D721Med (cell line): ENCODE measurements at places on chromosomes 7 and 10.

DNA sequence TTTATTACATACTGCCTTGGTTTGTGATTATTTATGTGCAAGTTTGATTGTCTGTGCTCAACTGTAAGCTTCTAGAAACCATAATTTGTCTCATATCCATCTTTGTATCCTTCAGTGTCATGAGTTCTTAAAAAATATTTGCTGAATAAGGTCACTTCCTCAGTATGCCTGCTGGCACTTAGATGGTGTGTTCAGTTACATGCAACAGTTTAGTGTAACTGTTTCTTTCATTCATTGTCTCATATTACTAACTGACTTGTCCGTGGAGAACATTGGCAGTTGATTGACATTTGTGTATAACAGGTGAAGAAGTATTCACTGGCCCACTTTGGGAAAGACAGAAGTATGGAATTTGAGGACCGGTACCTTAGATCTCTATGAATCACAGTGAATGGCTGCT, 236.9 kb downstream of the PRKG1 start:
- no peak for DNase-seq

DNA sequence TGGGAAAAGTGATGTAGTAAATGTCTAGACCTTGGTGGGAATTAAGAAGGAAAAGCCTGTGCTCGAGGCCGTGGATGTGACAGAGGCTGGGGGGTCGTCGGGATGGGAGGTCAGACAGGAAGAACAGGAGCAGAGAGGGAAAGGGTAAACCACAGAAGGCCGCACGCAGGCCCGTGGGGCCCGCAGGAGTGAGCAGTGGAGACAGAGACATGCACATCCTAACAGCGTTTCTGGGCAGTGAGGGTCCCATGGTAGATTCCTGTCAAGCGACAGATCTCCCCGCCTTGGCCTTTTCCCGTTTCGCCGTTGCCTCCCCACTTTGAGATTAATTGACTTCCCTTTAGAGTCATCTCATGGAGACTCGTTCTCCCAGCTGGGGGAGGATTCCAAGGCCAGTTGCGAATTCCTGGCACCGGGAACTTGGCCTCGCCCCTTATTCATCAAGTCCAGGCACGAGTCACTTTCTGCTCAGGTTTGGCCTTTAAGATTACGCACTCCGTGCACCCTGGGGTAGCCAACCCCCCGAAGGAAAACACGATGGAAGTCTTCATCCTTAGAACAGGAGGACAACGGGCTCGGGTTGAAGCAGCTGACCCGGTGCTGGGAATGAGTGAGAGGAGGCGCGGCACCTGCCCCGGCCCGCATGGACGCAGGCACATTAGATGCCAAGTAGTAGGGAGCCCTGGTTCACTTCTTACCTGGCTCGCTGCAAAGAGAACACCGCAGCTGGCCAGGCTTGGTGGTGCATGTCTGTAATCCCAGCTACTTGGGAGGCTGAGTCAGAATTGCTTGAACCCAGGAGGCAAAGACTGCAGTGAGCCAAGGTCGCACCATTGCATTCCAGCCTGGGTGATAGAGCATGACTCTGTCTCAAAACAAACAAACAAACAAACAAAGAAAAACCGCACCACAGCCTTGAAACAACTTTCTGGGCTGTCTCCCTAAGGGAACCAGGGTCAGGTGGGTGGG, 315.2 kb upstream of the SHH start:
- no peak for DNase-seq

- DNase-seq, result no peak
Measured at GRCh38 chr10:71887743-71888142, 36.7 kb upstream of the PSAP start.

- no peak for DNase-seq
Measured at GRCh38 chr7:25906003-25906402, 246.0 kb upstream of the NFE2L3 start.

- no peak for DNase-seq
Measured at GRCh38 chr10:72796042-72796441, 97.5 kb upstream of the OIT3 start.

DNA sequence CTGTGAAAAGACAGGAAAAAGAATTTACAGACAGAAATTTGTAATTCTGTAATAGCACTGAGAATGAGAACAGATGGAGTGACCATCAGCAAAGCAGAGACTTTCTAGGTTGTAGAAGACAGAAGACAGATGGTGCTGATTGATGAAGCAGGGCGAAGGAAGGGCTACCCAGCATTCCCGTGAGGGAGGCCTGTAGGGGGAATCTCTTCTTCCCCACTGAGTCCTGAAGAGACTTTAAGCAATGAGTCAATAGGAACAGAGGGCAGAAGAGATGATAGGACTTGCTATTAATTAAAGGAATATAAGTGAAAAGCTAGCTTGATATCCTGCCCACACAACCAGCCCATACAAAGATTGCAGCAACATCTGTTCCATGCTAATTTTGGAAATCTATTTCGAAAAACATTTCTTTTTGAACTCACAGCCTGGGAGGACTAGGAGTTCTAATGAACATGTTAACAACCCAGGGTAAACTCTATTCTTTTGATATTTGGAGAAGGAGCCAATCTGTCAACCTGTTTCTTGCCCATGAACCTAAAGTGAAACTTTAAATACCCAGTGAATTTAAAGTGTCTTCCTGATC, 44.1 kb downstream of the RALA start:
- DNase-seq, result no peak

- no peak for DNase-seq
Measured at GRCh38 chr10:44949915-44950314, 9.7 kb upstream of the RASSF4 start.

GRCh38 chr7:9242636-9243035, 809.2 kb downstream of the NXPH1 start:
- no peak for DNase-seq

- no peak for DNase-seq
Measured at GRCh38 chr10:47309408-47310089, 9.6 kb downstream of the GDF10 start.

GRCh38 chr10:27541796-27542729, 38.0 kb downstream of the RAB18 start:
- DNase-seq, result no peak

GRCh38 chr10:124667425-124668345, 76.5 kb downstream of the FAM53B start:
- DNase-seq, result no peak

GRCh38 chr7:12805957-12806356, 118.5 kb downstream of the ARL4A start:
- no peak for DNase-seq

DNA sequence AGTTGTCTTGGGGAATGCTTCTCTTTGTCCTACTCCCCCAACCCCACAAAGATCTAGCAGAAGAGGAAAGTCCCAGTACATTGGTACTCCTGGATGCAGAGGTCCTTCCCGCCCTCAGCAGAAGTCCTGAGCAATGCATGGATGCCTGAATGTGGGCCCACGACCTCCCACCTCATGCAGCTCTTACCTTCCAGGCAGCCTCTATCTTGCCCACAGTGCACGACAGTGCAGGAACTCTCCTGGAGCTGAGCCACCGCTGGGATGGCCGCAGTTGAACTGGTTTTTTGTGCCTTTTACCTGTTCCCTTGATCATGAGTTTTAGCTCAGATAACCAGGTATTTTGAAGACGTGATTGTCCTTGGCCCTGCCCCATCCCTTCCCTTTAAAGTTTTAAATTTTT, 37.9 kb downstream of the LRRC4 start:
- no peak for DNase-seq

DNA sequence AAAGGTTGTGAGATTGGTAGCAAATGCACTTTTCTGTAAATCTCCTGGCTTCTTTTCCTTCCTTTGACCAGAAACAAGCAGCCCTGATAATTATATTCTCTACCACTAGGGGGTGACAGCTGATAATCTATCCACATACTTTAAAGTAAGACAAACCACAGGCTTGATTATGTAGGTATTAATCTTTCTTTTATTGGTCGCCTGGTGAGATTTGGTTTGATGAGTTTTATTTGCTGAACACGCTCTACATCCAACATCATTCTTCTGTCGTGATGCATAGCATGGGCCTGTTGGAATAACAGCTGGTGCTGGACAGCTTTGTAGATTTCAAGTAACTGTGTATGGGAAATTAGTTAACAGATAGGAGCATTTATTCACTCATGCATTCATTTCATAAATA, 63.5 kb downstream of the ZNF365 start:
- no peak for DNase-seq

DNA sequence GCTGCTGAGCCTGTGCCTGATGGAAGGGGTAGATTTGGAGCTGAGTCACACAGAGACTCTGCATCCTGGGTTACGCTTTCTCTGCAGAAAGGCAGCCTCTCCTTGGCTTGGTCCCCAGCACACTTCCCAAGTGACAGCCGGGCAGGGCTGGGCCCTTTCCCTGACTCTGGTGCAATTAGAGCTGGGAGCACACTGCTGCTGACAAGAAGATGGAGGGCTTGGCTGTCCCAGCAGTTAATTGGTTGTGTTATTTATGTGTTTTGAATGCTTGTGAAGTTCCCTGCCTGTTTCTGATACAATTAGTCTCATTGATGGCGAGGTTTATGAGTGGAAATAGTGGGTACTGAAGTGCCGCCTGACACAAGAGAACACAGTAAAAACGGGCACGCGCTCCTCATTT, 123.6 kb downstream of the TCERG1L start:
- DNase-seq, result no peak

DNA sequence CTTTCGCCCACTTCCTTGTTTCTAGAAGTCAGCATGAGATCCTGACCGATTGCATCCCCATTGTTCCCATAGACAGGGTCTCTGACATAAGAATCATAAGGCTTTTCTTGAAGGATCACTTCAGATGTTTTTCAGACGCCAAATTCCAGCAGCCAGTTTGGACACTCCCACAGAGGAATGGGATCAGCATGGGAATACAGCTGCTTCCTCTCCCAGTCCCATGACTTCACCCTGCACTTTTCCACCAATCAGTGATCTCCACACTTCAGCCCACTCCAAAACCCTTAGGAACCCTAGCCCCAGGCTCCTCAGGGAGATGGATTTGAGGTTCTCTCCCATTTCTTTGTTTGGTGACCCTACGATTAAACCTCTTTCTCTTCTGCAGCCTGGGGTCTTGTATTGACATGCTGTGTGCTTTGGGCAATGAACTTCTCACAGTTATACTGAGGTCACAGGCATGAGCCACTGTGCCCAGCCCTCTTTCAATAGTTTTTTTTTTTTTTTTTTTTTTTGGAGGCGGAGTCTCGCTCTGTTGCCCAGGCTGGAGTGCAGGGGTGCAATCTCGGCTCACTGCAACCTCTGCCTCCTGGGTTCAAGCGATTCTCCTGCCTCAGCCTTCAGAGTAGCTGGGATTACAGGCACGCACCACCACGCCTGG, 52.8 kb upstream of the CHST3 start:
- DNase-seq, result no peak

- no peak for DNase-seq
Measured at GRCh38 chr7:144454256-144455039, 51.0 kb upstream of the NOBOX start.

- DNase-seq, result no peak
Measured at GRCh38 chr10:34773636-34774630, 41.2 kb downstream of the PARD3 start.

GRCh38 chr7:14639801-14640200, 262.8 kb downstream of the DGKB start:
- DNase-seq, result no peak

- DNase-seq, result no peak
Measured at GRCh38 chr10:91604553-91605534, 28.0 kb downstream of the PPP1R3C start.

DNA sequence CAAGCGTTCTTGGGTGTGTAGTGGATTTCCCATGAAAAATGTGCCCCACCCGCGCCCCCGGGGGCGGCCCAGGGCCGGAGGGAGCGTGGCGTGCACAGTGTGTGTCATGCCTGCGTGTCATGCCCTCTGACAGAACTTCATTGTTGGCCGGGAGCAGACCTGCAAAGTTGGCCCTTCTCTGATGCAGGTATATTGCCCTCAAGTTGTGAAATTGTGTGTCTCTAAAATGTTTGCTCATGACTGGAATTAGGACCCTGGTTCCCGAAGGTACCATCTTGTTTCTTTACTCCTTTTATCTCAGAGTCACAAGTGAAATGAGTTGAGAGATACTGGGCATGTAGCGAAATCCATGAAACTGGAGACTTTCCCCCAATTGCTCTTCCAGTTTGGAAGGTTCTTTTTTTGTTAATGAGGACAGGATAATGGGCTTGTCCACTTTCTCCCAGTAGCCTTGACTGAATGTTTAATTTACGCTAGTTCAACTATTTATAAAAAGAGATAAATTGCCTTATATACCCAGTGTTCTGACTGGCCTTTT, 26.2 kb downstream of the ADK start:
- DNase-seq, result no peak

- DNase-seq, result no peak
Measured at GRCh38 chr7:149245744-149246143, 6.3 kb downstream of the ZNF212 start.

- DNase-seq, result no peak
Measured at GRCh38 chr7:51158742-51159445, 157.7 kb downstream of the COBL start.

DNA sequence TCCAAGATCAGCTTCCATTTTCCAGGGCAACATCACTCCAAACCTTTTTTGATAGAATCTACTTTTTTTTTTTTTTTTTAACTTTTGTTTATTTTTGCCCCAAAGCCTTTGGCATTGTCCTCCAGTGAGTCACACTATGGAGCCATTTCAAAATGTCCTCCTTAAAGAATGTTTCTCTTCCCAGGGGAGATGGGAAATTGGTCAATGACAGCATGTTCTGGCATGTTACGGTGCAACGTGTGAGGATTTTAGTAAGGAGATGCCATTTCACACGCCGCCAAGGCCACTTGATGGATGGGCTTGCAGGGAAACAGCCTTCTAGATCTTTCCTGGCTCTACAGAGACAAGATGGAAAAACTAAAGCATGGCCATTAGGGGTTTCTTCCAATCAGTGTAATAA, 30.7 kb upstream of the TRIL start:
- DNase-seq, result no peak

- no peak for DNase-seq
Measured at GRCh38 chr10:5890452-5890915, 441 bp downstream of the FBH1 start.

GRCh38 chr10:91536111-91536510, 96.8 kb downstream of the PPP1R3C start:
- no peak for DNase-seq

DNA sequence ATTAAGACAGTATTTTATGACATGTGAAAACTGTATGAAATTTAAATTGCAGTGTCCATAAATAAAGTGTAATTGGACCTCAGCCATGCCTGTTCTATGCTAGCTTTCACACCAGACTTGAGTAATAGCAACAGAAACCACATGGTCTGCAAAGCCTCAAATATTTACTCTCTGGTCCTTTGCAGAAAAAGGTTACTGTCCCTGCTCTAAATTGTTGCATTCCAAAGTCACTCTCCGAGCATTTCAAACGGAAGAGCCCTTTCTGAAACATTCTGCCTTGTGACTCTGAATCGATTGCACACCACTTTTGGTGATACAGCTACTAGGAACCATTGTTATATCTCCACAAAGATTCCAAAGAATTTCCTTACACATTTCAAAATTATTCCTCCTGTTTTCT, 81.0 kb upstream of the STK17A start:
- no peak for DNase-seq

- no peak for DNase-seq
Measured at GRCh38 chr10:17056781-17057428, 72.7 kb downstream of the CUBN start.
